ENCODE measurements at places on chromosomes 16 and 17.

DNA sequence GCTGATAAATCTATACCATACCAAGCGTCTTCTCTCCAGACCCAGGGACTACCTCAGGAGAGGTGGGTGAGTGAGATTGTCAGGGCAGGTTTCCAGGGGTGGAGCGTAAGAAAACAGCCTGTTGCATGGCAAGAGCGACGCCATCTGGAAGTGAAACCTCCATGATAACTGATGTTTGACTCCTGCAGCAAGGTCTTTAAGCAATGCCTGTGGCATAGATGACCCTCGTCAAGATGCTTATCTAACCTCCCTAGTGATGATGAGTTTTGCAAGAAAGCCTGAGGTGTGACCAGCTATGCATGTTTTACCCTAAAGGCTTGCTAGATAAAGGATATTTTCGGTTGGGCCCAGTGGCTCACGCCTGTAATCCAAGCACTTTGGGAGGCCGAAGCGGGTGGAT, 71.6 kb downstream of the GSG1L start:
- DNase-seq, result no peak

DNA sequence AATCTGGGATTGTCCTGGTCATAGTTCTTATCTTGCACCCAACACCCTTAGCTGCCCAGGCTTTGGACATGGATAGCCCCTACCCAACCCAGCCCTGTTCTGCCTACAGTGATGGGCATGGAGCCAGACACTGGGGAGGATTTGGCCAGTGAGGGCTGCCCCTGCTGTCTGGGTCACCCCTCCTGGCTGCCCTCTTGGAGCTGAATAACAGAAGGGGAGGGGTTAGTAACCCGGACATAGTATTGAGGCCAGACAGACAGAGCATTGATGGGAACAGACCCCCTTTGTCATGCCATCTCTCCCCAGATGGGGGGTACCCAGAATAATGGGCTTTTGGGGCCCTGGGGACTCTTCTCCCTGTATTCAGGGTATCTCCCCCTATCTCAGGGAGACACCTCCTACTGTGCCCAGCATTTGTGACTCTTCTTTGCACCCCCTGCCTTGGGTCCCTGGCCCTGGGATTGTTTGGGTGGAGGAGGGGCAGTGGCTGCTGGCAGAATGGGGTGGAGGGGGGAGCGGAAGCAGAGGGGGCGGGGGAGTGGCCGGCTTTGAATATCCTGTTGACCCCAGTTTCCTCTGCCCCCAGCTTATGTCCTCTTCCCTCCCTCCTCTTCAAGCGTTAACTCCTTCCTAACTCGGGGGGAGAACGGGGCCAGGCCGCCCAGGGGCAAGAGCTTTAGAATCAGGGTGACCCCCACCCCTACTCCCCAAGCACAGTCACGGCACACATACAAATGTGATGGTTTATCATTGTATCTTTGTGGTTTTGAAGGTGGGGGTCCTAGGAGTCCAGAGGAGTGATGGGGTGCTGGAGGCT, 17.0 kb downstream of the GJD3 start:
- no peak for DNase-seq

DNA sequence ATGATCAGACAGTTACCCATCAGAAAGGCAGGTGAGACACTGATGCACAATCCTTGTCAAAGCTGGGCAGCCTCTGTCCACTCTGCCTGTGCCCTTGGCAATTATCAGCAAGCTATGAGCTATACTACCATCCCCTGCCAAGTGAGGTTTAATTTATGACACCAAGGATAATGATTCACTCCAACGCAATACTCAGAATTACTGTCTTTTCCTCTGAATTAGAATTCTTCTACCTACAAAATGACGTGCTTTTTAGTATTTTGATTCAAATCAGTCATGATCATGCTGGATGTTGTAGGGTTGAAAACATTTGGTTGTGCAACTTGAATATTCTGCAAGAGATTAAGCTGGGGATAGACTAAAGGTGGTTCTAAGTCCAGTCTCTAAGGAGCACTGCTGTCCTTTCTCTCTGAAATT, 116.8 kb upstream of the SOX9 start:
- no peak for DNase-seq

DNA sequence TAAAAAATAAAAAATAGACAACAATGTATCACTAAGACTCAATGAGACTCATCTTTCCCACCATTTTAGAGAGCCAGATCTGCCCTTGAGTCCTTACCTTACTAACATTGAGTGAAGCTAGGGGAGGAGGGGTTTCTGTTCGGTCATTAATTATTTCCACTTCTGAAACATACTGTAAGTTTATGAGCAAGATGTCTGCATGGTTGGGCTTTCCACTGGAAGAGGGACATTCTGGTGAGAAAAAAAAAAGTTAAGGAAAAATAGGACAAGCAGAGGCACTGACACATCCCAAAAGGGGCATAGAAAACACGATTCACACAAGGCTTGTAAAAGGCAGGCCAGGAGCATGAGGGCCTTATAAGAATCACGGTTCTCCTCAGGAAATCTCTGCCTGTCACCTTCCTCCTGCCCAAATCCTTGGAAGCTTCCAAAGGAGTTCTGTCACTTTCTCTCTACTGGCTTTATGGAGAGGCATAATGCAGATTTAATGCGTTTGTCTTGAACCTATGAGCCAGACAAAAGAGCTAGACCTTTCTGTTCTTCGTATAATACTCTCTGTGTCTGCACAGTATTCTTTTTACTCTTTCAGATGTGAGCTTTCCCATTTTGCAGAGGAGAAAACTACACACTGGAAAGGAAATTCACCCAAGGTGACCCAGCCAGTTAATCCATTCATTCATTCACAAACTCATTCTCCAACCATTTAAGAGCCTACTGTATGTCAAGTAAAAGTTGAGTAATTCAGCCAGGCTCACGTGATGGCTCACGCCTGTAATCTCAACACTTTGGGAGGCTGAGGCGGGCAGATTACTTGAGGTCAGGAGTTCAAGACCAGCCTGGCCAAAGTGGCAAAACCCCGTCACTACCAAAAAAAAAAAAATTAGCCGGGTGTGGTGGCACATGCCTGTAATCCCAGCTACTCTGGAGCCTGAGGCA, 2.5 kb downstream of the LSM12 start:
- DNase-seq, result no peak

GRCh38 chr17:3817851-3818605, 17.0 kb upstream of the ITGAE start:
- DNase-seq, result no peak

GRCh38 chr16:75197522-75198134, 9.3 kb downstream of the CTRB2 start:
- no peak for DNase-seq

DNA sequence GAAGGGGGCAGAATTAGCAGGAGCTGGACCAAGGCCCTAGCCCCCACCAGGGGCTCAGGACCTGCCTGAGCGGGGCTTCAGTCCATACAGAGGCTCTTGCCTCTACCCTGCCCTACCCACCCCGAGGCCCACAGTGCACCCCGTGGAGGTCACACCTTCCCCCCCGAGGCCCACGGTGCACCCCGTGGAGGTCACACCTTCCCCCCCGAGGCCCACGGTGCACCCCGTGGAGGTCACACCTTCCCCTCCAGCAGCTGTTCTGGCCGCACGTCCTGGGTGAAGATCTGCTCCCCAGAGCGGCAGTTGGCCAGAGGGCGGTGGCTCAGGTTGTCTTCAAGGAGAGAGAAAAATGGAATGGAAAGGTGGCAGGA, 11.4 kb downstream of the CASKIN2 start:
- no peak for DNase-seq

DNA sequence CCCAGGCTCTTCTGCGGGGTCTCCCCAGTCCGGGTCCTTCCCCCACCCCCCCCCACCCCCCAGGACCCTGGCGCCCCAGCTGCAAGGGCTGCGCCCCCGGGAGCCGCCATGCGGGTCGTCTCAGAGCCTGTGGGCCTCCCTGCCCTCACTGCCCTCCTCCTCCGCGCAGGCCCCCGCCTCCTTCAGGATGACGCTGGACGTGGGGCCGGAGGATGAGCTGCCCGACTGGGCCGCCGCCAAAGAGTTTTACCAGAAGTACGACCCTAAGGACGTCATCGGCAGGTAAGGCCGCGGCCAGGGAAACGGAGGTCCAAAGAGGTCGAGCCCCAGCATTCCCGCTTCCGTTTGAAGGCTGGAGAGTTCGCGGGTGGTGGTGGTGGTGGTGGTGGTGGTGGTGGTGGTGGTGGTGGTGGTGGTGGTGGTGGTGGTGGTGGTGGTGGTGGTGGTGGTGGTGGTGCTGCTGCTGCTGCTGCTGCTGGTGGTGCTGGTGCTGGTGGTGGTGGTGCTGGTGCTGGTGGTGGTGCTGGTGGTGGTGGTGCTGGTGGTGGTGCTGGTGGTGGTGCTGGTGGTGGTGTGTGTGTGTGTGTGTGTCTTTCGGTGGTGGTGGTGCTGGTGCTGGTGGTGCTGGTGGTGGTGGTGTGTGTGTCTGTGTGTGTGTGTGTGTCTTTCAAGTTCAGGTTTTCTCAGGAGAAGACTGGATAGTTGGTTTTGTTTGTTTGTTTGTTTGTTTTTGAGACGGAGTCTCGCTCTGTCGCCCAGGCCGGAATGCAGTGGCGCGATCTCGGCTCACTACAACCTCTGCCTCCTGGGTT, 615 bp downstream of the PHKG2 start:
- DNase-seq, result no peak

GRCh38 chr17:74920306-74920620, 2.8 kb downstream of the USH1G start:
- no peak for DNase-seq

DNA sequence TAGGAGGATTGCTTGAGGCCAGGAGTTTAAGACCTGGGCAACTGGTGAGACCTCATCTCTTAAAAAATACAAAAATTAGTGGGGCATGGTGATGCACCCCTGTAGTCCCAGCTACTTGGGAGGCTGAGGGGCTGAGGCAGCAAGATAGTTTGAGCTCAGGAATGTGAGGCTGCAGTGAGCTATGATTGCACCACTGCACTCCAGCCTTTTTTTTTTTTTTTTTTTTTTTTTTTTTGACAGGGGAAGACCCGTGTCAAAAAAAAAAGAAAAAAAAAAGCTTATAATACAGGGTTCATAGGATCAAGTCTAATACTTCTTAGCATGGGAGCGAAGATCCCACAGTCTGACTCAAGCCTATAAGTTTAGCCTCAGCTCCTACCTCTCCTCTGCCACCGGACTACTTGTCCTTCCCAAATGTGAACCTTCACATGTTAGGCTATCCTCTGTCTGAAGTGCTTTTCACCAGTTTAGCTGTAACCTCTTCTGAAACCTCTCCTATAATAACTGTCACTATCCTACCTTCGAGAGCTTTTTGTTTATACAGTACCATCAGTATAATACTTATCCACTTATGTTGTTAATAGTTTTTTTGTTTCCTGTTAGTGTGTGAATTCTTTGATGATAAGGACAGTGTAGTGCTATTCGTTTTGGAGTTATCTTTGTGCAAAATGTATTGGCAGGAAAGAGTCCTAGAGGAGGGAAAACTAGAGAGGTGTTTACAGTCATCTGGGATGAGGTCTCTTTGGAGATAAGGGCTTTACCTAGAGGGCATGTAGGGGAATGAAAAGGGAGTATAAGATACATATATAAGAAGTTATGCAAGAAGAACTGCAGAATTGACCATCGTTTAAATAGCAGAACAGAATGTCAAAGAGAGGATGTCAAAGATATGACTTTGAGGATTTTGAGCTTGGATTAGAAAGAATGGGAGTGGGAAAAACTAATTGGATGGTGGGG, 15.5 kb downstream of the CPD start:
- no peak for DNase-seq

DNA sequence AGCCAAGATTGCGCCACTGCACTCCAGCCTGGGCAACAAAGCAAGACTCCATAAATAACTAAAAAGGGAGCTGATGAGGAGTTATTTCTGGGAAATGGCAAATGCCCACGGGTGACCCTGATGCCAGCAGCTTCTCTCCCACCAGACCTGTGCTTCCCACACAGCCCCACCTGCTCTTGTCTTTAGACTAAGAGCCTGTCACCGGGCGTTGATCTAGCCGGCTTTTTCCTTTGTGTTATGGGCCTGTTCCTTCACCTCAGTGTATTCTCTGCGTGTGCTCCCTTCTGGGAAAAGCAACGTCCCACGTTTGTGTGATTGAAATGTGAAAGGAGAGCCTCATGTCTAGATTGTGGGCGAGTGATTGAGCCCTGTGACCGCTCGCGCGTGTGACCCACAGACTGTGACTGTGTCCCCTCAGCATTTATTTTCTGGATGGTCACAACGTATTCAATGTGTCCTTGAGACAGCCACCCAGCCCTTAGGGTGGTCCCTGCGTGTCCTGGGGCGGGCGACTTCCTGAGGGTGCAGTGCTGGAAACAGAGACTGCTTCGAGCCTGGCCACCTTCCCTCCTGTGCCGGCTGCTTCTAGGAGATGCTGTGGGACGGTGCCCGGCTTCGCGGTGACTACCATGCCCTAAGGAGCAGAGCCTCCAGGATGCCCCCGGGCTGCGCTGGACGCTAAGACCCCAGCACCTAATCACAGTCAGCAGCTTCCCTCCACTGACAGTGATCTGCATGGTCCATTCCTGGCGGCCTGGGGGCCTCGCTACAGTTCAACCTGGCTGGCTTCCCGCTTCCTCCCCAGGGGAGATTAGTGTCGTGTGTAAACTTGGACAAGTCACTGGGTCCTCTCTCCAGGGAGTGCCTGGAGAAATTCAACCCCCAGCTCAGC, 7.8 kb upstream of the RNPS1 start:
- DNase-seq, result no peak

DNA sequence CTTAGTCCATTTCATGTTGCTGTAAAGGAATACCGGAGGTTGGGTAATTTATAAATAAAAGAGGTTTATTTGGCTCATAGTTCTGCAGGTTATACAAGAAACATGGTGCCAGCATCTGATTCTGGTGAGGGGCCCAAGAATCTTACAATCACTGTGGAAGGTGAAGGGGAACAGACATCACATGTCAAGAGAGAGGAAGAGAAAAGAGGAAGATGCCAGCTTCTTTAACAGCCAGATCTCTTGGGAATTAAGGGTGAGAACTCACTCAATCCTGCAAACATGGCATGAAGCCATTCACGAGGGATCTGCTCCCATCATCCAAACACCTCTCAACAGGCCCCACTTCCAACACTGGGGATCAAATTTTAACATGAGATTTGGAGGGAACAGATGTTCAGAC, 49.5 kb downstream of the BMERB1 start:
- no peak for DNase-seq

DNA sequence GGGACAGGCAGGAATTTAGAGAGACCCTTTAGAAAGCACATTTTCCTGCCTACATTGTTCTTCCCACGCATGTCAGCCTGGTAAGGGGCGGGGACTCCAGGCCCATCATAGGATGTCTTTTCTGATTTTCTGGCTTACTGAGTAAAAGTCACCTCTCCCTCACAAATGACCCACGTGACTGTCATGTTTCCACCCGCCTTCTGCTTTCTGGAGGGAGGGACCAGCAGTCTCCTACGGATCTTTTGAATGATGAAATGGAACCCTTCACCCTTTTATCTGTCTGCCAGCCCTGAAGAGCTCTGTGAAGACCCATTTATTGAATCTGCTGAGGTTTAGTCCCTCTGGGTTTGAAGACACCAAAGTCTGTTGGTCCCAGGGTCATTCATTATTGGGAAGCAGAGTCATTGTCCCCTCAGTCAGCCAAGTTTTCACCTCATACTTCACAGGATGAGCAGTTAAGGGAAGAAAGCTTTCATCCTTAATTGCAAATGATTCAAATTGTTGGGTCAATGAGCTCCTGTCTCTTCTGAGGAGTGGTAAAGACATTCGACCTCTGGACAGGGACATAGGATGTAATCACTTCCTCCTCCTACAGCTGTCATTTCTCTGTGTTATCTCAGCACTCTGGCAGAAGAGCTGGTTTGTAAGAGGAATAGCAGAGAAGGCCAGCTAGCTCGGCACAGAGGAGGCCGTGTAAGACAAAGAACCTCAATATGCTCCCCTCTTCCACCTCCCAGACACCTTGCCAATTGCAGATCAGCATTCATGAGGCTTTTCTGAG, 446.1 kb downstream of the HS3ST3B1 start:
- DNase-seq, result no peak
